Left lung (tissue), 14 donors: ENCODE measurements at places on chromosomes 2 and 18. TPM values are rescaled to one million over a fixed set of nuclear protein-coding genes. Genes with fewer than 3 reads are reported as not detected.

The ANO7 gene
- 2.6 TPM for polyA plus RNA-seq

- H3K36me3 ChIP-seq = no peaks in the 10 kb centered on the region
- no peak for DNase-seq
- H3K27me3 ChIP-seq = no peaks in the 10 kb centered on the region
- H3K27ac ChIP-seq = no peak overlapping the region
Measured at GRCh38 chr2:11710210-11710609, 36.2 kb upstream of the LPIN1 start.

GRCh38 chr2:12106440-12107080 lies 360.1 kb downstream of the LPIN1 start:
- no peak overlapping the region for H3K4me3 ChIP-seq
- H3K4me1 ChIP-seq = no peaks in the 10 kb centered on the region

DNA sequence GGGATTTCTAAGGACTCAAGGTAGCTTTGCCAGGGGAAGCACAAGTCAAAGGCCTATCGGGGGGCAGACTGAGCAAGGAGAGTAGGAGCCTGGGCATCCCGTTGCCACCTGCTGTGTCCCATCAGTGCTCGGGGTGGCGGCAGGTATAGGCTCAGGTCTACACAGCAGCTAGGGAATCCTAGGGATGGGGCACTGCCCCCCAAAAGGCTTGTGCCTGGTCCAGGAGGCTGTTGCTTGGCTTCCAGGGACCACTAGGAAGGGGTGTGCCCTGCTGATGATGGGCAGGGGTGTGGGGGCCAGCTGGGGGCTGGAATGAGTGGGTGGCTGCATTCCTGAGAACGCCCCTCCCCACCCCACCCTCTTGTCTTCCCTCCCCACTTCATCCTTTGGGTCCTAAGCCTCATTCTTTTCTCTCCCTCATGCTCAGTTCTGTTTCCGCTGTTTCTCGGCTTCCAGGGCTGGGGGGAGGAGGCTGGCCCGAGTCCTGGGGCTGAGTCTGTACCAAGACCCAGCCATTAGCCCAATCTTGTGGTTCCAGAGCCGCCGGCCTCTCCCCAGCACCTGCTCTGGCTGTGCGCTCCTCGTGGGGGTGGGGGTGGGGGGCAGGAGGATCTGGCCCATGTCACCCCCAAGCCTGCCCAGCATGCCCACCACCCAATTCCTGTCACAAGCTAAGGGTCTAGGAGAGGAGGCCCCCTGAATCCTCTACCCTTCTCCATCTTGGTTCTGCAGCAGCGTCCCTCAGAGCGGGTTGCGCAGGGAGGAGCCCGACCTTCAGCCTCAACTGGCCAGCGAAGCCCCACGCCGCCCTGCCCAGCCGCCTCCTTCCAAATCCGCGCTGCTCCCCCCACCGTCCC lies 12.8 kb downstream of the SPEG start:
- no peaks in the 10 kb centered on the region for H3K36me3 ChIP-seq
- no peak overlapping the region for H3K4me3 ChIP-seq
- no peak for DNase-seq
- peaks cover under 1% of the 10 kb centered on the region for H3K4me1 ChIP-seq
- peaks cover 100% of the 10 kb centered on the region for H3K27me3 ChIP-seq
- H3K27ac ChIP-seq = no peak overlapping the region

The PREB gene
- polyA plus RNA-seq = 40.8 TPM

- no peaks in the 10 kb centered on the region for H3K36me3 ChIP-seq
- no peaks in the 10 kb centered on the region for H3K4me1 ChIP-seq
- H3K4me3 ChIP-seq = no peak overlapping the region
- H3K27me3 ChIP-seq = peaks cover 61% of the 10 kb centered on the region
- DNase-seq = peak; percentile 55
Measured at GRCh38 chr2:236369661-236370062, 105.5 kb upstream of the ASB18 start.

The CD8A gene
- 0.53 TPM for polyA plus RNA-seq

The ARHGAP15 gene
- 33.6 TPM for polyA plus RNA-seq
